ENCODE measurements at places on chromosomes 2 and 18.
A peak's percentile ranks its signal among the peaks of the same experiment; 100 is the strongest.

DNA sequence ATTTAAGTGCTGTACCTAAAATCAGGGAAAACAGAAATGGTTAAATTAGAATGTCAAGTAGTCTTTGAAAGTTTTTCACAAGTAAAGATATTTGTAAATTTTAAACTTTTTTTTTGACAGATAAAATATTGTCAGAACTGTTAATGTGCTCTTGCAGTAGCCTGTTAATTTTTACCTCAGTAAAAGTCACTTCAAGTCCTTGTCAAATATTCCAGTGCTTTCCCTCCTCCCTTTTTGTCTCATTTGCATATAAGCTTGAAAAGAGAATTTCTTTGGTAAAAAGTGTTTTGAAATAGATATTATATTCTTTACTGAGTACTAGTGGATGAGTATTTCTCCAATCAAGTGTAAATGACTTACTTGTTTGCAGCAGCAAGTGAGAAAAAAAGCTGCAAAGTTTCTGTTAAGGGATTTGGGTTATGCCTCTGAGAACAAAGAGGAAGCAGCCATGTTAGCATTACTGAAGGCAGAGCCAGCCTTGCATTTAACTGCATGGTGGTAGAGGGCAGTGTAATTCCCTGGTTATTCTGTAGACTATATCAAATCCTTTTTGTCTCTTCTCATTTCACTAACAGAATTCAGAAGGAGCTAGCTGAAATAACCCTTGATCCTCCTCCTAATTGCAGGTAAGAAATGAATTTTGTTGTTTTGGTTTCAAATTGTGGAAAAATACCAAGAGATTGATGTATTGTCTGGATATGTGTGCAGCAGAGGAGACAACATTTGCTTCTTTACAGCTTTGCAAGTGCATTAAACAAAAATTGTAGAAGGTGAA is 3.2 kb downstream of the UBE2E3 start:
- peak; percentile 12 for DNase-seq

DNA sequence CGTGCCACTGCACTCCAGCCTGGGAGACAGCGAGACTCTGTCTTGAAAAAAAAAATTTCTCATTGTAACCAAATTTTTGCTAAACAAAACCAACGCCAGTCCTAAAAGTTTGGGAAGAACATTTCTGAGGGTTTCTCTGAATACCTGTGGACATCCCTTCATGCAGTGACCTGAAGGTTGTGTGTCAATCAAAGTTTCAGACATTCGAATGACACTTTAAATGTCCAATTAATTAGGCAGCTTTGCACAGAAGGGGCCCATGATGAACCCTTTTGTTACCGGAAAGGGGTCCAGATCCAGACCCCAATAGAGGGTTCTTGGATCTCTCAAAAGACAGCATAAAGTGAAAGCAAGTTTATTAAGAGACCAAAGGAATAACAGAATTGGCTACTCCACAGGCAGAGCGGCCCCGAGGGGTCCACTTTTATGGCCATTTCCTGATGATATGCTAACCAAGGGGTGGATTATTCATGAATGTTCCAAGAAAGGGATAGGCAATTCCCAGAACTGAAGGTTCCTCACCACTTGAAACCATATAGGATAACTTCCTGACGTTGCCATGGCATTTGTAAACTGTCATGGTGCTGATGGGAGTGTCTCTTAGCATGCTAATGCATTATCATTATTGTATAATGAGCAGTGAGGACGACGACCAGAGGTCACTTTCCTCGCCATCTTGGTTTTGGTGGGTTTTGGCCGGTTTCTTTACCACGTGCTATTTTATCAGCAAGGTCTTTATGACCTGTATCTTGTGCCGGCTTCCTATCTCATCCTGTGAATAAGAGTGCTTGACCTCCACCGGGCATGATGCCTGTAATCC is 27.5 kb upstream of the HPCAL1 start:
- DNase-seq = no peak

- DNase-seq = no peak
Observed at GRCh38 chr2:235494716-235495372, 1.0 kb downstream of the AGAP1 start.

DNA sequence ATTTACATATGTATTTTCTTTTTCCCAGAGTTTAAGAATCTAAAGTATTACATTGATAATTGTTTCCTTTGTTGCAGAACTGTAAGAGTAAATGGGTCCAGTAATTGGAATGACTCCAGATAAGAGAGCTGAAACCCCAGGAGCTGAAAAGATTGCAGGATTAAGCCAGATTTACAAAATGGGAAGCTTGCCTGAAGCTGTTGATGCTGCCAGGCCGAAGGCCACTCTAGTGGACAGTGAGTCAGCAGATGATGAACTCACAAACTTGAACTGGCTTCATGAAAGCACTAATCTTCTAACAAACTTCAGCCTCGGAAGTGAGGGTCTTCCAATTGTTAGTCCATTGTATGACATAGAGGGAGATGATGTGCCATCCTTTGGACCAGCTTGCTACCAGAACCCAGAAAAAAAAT is 183.8 kb upstream of the STON1 start:
- no peak for DNase-seq

DNA sequence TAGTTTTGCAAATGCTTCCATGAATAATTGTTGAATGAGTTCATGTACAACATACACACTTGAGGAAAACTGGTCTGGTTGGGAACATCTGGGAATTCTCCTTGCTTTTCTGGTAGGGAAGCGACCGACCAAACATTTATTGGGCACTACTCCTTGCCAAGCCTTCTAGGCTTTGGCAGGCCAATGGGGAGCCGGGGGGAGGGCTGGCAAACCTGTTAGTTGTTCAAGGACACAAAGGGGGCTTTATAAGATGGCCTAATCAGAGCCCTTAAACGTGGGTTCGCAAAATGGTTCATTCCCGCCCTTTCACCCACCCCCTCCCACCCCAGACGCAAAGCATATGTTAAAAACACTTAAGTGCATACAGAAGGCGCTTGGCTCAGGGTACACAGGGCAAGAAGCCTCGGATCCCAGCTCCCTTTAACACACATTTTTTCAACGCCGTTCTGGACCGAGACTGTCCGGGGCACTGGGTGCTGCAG is 844 bp upstream of the VSNL1 start:
- no peak for DNase-seq

DNA sequence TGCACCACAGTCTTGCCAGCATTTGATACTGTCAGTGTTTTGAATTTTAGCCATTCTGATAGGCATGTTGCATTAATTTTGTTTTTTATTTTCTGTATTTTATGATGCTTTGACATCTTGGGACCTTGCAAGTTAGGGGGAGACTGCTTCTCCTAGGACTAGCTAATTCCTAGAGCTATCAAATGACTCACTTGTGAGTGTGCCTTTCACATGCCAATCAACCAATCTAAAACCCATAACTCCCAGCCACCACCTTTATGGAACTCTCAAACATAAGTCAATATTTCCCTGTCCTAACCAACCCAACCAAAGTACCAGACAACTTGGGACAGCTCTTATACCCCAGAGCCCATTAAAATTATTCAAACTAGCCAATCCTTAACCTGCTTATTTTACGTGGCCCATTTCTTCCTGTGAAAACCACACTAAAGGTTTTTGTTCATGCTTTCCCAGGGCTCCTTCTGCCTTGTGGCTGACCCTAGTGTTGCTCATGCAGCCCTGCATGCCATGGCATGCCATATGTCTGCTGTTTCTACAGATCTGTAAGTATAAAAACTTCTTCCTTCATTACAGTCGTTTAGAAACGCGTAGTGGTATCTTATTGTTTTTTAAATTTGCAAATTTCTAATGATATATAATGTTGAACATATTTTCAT is 230.1 kb downstream of the GPD2 start:
- DNase-seq = no peak

DNA sequence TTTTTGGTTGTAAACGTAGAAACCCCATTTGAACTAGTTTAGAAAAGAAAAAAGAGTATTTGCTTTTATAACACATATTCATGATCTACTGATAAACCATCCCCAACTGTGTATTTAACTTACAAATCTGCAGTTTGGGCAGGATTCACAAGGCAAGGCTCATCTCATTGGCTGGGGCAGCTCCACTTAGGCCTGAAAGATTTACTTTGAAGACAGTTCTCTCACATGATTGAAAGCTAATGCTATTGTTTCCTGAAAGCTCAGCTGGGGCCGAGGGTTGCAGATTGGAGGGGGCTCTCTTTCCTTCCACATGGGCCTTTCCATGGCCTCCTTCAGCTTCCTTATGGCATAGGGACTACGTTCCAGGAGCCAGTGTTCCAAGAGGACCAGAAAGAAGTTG is 47.4 kb downstream of the ARHGAP15 start:
- no peak for DNase-seq

- no peak for DNase-seq
Observed at GRCh38 chr18:37481072-37481471, 84.5 kb downstream of the CELF4 start.

- no peak for DNase-seq
Observed at GRCh38 chr2:85704800-85705679, 10.9 kb downstream of the GNLY start.

DNA sequence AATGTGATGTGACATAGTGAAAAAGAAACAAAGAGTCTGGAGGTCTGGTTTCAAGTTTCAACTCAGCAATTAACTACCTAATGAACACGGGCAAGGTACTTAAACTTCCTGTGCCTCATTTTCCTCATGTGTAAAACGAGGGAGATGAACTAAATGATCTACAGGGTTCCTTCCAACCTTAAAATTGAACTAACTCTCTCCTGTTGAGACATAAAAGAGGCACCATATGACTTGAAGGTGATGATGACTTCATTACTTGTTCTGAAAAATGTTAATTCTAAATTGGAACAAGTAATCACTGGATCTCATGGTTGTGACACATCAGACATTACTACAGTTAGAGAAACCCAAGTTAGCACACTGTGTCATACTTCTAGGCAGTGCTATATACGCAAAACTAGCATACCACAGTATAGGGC is 8.9 kb upstream of the REL start:
- no peak for DNase-seq

GRCh38 chr2:218035463-218036100 is 32.8 kb upstream of the TNS1 start:
- DNase-seq = no peak

DNA sequence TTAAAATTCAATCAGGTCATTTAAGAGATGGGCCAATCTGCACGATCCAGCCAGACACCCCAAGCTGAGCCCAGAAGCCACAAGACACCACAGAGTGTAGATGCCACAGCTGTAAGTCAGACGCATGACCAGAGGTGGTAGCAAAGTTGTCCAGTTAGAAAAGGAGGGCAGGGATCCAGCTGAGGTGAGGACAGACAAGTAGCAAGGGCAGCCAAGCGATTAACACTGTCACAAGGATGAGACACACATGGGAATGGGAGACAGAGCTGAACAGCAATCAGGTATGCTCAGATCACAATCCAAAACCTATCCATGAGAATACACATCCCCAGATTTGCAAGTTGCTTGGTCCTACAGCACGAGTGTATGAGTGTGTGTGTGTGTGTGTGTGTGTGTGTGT is 143.4 kb upstream of the STK17B start:
- DNase-seq = no peak

- DNase-seq = no peak
Observed at GRCh38 chr18:22579271-22579670, 161.6 kb upstream of the CTAGE1 start.

- DNase-seq = no peak
Observed at GRCh38 chr2:202141329-202141947, 68.4 kb downstream of the KIAA2012 start.

GRCh38 chr2:102355526-102356380 is at the start of gene IL18R1:
IL18R1 (plus strand) TSS chr2:102355796; CDS start chr2:102362661, 6,865 bp downstream.
- peak; percentile 46 for DNase-seq

DNA sequence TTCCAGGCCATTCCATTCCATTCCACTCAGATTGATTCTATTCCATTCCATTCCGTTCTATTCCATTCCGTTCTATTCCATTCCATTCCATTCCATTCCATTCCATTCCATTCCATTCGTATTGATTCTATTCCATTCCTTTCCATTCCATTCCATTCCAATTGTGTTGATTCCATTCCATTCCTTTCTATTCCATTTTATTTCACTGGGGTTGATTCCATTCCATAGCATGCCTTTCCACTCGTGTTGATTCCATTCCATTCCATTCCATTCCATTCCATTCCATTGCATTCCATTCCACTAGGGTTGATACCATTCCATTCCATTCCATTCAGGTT is 1142.3 kb downstream of the RPIA start:
- DNase-seq = no peak

DNA sequence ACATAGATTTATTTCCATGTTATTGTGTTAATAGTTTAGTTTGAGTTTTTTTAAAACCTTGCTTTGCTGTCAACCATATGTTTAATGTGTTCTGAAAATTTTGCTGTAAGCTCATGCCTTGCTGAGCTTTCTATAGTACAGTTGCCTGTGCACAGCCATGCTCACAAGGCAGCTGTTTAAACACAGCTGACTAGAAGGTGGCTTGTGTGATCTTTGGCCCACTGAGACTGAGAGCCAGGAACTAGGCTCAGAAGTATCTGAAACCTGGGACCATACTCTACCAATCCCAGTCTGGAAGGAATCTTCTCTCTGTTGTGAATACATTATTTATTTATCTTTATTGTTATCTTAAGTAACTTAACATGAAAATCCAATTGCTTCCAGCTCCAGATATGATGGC is 350.5 kb downstream of the KIAA1328 start:
- DNase-seq = no peak

Data from stimulated activated CD8-positive, alpha-beta memory T cell treated with anti-CD3 and anti-CD28 coated beads, Interleukin-2, amount 100 ng/mL, for 1 hour (primary cell).